ENCODE measurements at places on chromosomes 5 and 9.
A peak's percentile ranks its signal among the peaks of the same experiment; 100 is the strongest.

DNA sequence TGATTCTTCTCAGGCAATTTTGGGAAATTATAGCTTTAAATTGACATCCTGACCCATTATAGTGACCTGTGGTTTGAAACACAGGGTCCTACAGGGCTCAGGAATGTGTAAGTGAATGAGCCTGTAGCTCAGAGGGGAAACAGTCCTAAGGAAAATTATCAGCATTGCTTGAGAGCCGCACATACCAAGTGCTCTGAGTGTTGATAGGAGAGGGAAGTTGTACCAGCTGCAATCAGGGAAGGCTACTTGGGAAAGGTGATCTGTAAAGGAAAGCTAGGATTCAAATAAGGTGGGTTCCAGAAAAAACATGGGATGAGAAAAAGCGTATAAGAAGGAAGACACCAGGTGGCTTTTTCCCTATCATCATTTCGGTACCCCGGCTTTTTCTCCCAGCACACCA is 4.4 kb upstream of the SLC25A51 start:
- DNase-seq: no peak

- DNase-seq: no peak
Measured at GRCh38 chr5:177296581-177296980, 6.9 kb downstream of the RAB24 start.

DNA sequence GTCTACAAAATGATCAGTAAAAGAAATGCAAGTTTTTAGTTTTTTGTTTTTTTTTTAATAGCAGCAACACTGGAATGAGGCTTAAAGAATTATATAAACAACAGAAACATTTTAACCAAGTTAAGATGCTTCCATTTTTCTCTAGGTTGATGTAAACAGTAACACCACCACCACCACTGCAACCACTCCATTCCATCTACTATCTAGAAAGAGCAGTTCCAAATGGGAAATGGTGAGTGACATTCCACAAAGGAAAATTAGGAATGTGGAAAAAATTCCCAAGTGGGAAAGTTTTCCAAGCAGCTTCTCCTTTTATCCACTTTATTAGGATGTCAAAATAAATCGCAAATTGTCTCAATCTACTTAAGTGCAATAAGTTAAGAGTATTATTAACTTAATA is 32.6 kb downstream of the SLC38A9 start:
- no peak for DNase-seq

DNA sequence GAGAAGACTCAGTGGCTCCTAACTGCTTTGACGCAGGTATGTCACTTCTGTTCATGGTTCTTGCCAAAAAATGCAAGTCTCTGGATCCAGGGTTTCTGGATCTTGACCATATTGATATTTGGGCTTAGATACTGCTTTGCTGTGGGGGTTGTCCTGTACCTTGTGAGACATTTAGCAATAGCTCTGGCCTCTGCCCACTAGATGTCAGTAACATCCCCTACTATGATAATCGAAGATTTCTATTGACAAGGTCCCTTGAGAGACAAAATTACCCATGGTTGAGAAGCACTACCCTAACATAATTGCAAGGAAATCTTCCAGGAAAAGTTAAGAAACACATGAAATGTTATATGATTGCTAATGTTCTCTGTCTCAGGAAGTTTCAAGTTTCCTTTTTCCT is 285.4 kb downstream of the TMEM232 start:
- peak; percentile 46 for DNase-seq

GRCh38 chr5:20972419-20972925 is 984.5 kb upstream of the CDH18 start:
- peak; percentile 86 for DNase-seq

DNA sequence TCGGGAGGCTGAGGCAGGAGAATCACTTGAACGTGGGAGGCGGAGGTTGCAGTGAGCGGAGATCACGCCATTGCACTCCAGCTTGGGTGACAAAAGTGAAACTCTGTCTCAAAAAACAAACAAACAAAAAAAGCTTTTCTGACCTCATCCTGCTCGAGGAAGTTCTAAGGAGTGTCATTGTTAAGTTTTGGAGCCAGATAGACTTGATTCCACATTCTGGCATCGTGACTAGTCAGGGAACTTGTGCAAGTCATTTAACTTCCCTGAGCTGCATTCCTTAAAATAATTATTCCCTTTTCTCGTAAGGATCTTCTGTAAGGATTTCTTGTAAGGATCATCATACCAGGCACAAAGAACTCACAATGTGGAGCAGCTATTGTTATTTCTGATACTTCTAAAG is 26.2 kb downstream of the SNX24 start:
- DNase-seq: peak; percentile 64

- peak; percentile 77 for DNase-seq
Measured at GRCh38 chr5:176543428-176544182, 5.5 kb upstream of the CDHR2 start.

GRCh38 chr9:137055385-137056364 is 1.8 kb upstream of the ENTPD2 start:
- DNase-seq: no peak

GRCh38 chr5:72065751-72066255 is 41.5 kb upstream of the MAP1B start:
- peak; percentile 37 for DNase-seq

GRCh38 chr9:130240410-130241197 is 25.0 kb upstream of the HMCN2 start:
- peak; percentile 71 for DNase-seq

GRCh38 chr5:55668356-55668755 is 43.8 kb downstream of the SLC38A9 start:
- DNase-seq: peak; percentile 89

DNA sequence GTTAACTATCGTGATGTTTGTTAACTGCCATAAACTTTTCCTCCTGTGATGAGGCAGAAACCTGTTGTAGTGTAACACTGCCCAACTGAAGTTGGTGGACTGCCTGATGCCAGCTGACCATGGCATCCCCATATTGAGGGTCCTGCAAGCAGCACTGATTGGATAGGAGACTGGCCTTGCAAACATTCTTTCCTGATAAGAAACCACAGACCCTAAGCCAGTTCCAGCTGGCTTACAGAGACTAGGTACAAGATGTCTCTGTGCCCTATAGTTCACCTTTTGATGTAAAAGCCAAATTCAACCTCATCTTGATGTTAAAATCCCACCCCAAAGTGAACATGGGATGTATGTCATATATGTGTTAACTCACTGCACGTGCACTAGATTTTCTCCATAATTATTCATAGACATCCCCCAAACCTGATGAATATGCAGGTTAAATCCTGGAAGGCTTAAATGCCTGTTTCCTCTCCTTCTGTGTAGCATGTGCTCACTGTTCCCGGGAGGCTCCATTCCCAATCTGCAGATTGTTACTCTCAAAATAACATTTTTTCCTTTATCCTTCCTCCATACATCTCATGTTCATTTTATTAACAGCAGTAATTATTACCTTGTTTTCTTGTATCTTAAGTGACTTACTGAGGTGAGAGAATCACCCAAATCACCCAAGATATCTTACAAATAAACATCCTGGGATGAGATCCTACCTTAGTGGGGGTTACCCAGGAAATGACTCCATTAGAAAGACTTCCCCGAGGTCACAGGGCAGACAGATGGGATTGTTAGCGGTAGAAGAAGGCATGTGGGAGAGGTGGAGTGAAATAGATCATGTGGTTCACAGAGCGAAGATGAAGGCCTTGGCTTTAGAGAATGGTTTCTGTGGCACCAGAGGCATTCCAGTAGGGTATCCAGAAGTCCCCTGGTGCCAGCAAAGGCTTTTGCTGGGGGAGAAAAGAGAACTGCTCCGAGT is 566.7 kb downstream of the CCDC171 start:
- DNase-seq: peak; percentile 46

DNA sequence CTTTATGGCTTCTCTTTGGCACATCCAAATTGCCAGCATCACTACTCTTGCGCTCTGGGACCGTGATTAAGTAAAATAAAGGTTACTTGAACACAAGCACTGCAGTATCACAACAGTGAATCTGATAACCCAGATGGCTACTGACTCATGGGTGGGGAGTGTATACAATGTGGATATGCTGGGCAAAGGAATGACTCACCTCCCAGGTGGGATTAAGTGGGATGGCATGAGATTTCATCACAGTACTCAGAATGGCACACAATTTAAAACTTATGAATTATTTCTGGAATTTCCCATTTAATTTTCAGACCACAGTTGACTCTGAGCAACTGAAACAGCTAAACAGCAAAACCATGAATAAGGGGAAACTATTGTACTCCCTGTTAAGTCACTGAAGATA is 4.3 kb downstream of the GFM2 start:
- peak; percentile 95 for DNase-seq

DNA sequence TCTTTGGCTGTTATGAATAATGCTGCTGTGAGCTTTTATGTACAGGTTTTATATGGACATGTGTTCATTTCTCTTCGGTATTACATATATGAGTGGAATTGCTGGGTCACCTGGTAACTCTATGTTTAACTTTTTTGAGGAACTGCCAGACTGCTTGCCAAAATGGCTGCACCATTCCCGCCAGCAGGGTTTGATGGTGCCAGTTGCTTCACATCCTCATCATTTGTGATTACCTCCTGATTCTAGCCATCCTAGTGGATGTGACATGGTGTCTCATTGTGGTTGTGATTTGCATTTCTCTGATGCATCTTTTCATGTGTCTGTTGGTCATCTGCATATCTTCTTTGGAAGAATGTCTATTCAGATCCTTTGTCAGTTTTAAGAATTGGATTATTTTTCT is 10.7 kb downstream of the NANS start:
- DNase-seq: no peak

GRCh38 chr5:179495906-179496455 is 54.4 kb upstream of the RUFY1 start:
- DNase-seq: no peak

- DNase-seq: no peak
Measured at GRCh38 chr9:2192356-2192979, 177.3 kb downstream of the SMARCA2 start.

DNA sequence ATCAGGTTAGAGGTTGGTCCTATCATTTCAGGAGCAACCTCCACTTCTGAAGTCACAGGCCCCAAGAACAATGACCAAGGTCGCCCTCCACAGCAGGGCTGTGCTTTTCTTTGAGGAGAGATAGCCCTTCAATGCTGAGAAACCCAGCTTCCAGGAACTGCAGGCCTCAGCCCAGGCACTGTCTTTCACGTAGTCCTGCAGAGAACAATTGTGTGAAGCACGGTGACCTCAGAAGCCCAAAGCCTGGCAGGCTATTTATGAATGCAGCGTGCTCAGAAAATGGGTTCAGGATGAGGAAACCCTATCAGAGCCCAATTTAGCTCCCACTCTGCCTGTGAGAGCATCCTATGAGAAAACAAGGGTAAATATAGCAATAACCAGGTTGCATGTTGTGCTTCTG is 388.3 kb downstream of the PLK2 start:
- no peak for DNase-seq

- DNase-seq: no peak
Measured at GRCh38 chr9:107530679-107531078, 41.1 kb upstream of the KLF4 start.

- peak; percentile 30 for DNase-seq
Measured at GRCh38 chr9:107999890-108000289, 510.3 kb upstream of the KLF4 start.

DNA sequence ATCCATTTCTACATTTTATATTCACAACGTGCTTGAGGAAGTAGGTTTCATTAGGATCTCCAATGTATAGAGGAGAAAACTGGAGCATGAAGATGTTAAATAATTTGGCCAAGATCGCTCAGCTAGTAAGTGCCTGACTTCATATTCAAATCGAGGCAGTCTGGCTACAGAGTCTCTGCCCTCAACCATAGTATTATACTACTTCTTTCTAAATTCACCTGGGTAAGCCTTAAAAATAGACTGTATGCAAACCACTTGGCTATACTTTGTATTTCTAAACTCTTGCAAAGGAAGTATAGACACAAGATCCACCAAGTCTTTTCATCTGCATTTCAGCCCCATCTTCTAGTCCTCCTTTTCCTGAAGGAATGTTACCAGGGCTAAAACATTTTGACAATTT is 232.0 kb downstream of the PLK2 start:
- no peak for DNase-seq

DNA sequence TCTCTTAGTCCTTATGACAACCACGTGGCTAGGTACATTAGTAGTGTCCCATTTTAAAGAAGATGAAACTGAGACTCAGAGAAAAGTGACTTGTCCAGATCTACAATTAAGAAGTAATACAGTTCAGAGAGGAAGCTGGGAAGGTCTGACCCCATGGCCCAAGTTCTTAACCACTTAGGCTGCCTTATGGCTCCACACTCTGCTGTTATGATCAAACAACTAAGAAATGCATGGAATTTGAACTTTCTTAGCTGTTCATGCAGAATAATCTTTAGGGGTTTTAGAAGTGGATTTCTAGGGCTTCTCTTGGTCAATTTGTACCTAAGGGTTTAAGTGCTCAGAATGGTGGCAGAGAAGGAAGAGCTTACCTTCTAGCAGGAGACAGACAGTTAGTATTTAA is 128.0 kb upstream of the MSX2 start:
- no peak for DNase-seq

- no peak for DNase-seq
Measured at GRCh38 chr5:81488862-81489261, 94.9 kb upstream of the ACOT12 start.

GRCh38 chr5:113343343-113343742 is 91.4 kb downstream of the TSSK1B start:
- DNase-seq: peak; percentile 74

DNA sequence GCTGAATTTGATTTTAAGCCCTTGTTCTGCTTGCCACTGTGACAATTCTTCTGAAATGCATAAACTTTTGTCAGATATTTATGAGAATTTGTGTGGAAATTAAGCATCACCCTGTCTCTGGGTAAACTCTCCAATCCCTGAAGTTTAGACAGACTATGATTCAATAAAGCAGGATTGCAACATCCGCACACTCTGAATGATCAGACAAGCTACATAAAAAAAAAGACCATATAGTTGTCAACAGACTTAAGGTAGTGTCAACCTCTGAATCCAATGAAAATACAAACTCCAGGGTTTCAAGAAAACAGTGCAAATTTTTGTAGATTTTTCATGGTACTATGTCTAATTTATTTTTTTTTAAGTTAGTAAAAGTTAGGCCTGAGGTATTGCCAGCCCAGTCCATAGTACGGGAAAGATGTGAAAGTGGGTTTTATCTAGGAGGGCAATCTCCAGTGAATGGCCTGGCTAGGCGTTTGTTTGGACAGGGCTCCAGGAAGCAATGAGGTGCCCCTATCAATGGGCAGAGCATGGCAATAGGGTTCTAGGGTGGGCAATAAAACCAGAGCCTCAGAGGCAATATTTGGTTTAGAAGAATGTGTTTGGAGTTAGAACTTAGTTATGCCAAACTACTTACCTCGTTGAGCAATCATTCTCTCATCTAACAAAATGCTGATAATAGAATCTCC is 762.6 kb upstream of the SEMA6A start:
- DNase-seq: peak; percentile 24

DNA sequence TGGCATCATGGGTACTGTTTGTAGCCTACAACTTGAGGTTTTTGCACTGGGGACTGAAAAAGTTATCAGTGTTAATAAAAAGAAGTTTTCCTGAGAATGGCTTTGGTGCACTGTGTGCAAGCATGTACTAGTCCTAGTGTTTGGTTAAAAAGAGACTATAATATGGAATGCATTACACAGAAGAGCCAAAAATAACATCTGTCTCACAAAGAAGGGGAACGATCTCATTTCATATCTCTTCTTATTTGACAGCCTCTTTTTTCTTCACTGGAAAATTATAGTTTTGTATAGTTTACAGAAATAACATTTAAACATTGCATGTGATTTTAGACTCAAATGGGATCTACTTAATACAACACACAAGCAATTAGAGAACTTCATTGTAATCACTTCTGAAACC is 127.0 kb upstream of the GDNF start:
- no peak for DNase-seq

- no peak for DNase-seq
Measured at GRCh38 chr5:135955525-135955924, 742 bp upstream of the LECT2 start.

Data from epithelial cell of esophagus (primary cell).